ENCODE measurements at places on chromosomes 16 and 17. TPM values are rescaled to one million over a fixed set of nuclear protein-coding genes. Genes with fewer than 3 reads are reported as not detected.

The ACSM2A gene
- not detected for total RNA-seq

The RAC3 gene
- total RNA-seq: 18.7 TPM

The LITAFD gene
- total RNA-seq: not detected

The RHOT2 gene
- total RNA-seq: 52.4 TPM

The KRT23 gene
- 12.9 TPM for total RNA-seq

The BCL6B gene
- total RNA-seq: not detected

The C17orf78 gene
- not detected for total RNA-seq

The FLYWCH2 gene
- 76.0 TPM for total RNA-seq

The ABCC11 gene
- 0.26 TPM for total RNA-seq

The ZNF213 gene
- 10.6 TPM for total RNA-seq

The SOST gene
- total RNA-seq: not detected

The TP53TG3 gene
- not detected for total RNA-seq

The ABI3 gene
- total RNA-seq: not detected

Data from bronchial epithelial cell (primary cell).